ENCODE measurements at places on chromosomes 3 and 15.
A peak's percentile ranks its signal among the peaks of the same experiment; 100 is the strongest.

- DNase-seq, result no peak
Measured at GRCh38 chr3:185069037-185070030, 83.5 kb downstream of the C3orf70 start.

GRCh38 chr15:25767356-25768151 is 95.6 kb downstream of the ATP10A start:
- no peak for DNase-seq

- DNase-seq, result peak; percentile 21
Measured at GRCh38 chr3:43997788-43998369, 243.8 kb upstream of the TOPAZ1 start.

DNA sequence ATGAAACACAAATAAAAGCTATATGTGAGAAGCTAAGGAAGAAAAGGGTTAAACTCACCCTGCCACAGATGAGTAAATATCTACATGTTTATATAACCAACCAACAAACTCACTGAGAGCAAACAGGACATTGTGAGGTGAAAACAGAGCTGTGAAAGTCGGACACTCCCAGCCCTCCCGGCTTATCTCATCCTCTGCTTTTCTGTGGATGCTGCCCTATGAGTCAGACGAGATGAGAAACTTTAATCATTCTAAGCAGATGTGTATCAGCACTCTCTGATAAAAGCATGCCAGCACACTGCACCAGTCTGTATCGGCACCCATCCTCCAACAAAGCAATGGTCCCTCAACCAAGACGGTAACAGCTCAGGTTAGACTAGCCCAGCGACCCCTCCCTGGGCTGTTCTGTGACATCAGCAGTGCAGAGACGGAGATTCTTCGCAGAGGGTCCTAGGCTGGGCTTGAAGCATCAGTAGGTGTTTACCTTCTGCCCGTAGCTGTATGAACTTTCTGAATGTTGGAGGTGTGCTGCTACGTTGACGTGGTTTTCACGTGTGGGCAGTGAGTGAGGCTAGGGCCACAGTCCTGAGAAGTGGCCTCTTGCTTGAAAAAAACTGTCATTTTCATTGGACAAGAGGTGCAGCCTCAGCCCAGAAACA is 119.8 kb upstream of the ALDH1A3 start:
- DNase-seq, result no peak

DNA sequence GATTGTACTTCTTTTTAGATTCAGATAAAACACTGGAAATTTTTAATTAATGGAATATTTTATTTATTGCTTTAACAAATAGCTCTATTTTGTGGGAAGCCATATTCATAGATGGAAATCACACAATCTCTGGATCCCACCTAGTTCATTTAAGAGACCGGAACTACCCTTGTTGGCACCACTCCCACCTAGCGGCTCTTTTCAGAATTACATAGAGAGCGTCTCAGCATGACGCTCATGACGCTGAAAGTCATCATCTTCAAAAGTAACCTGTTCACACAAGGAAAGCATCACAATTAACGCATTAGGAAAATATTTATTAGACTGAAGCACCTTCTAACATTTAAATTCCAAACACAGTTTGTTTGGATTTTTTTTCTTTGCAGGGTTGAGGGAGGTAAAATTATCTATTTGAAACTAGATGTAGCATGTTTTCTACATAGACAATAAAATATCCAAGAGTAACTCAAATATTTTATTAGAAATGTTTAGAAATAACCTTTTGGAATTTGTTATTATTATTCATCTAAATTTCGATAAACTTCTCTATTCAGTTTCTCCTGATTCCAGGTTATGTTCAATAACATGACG is 214.9 kb upstream of the ARRDC4 start:
- DNase-seq, result no peak

DNA sequence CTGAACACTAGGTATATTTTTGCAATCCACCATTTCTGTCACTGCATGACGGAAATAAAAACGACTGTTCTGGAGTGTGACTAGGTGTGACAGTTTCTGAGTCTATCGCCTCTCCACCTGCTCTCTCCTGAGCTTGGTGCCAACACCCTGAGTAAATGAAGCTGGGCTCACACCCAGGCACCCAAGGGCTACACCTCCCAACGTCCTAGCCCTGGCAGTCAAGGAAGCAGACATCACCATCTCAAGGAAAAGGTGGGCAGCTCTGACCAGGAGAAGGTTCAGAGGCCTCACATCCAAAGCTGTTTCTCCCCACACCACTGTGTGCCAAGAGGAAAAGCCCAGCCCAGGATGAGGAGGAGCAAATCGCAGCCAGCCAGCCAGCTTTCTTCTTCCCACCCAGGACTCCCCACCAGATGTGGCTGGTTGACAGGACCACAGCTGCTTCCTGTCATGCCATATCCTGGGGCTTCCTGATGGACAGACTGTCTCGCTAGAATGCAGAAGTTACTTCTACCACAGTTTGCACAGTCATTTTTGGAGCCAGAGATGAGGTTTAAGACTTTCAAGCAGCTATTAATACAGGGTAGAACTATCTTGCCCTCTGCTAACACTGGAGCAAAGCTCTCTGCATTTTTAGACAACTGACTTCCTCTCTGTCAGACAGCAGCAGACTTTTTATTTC is 3.3 kb downstream of the SCAMP2 start:
- no peak for DNase-seq

- no peak for DNase-seq
Measured at GRCh38 chr3:9653565-9654248, 4.4 kb downstream of the MTMR14 start.

- DNase-seq, result no peak
Measured at GRCh38 chr3:131393868-131394267, 12.3 kb downstream of the NUDT16 start.

- DNase-seq, result no peak
Measured at GRCh38 chr15:63360170-63360569, 21.5 kb downstream of the CA12 start.

DNA sequence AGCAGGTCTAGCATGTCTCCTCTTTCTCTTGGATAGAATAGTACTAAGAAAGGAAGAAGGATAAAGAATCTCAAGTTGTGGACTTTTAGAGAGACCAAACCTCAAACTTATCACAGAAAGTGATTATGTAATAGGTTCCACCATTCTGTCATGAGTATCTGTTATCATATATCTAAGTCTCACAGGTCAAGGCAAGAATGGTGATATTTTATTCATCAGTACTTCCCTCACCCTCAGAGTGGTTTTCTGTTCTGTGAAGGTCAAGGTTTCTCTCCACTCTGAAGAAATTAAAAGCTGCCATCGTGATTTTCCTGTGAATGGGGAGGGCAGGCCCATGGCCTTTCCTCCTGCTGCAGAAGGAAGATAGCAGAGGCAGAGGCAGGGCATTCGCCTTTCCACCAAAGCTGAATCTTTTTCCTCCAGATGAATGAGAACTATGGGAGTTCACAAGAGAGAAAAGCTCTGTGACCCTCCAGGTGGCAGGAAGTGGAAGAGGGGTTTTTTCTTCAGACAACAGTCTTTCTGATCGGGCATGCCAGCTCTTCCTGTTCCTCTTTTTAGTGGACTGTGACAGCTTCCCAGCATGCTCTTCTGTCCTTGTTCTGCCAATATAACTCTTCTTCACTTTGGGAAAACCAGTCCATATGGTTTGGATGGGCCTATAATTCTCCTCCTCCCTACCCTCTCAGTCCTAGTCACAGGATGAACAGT is 37.1 kb upstream of the CCK start:
- no peak for DNase-seq

GRCh38 chr15:80182611-80183261 is 29.9 kb downstream of the FAH start:
- no peak for DNase-seq

DNA sequence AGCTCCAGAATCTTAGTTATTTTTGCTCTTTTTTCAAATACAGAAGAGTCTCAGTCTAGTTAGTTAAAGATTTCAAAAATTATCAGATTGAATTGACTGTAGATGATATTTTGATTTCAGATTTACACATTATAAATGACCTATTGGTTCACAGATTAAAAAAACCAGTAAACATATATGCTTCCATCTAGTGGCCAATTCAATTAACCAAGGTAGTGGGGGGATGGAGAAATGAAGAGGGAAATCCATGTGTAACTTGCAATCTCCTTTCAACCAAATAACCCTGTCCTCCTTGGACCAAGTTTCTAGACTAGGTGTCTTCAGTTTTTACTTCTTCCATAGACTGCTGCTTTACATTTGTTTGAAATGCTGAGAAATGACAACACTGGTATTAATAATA is 789.8 kb downstream of the ROBO1 start:
- no peak for DNase-seq

DNA sequence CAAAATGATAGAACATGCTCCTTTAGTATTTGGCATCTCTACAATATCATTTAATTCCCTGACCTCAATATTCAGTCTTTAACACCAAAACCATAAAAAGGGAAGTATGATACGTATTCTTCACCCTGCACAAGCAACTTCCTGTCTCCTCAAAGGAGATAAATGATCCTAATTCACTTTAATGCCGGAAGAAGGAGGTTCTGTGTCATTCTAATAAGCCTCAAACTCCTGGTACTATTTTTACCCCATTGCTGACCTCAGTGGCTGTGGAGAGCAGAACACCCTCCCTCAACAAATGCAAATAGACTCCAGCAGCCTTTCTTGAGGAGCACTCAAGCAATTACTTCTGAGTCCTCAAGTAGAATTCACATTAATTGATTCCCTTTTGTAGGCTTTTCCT is 173.3 kb downstream of the TMEM108 start:
- no peak for DNase-seq

GRCh38 chr3:126166009-126166408 is 14.4 kb downstream of the ALDH1L1 start:
- DNase-seq, result no peak

- DNase-seq, result no peak
Measured at GRCh38 chr15:50024281-50024680, 94.8 kb downstream of the ATP8B4 start.

- DNase-seq, result no peak
Measured at GRCh38 chr3:137121704-137122314, 164.0 kb downstream of the IL20RB start.

DNA sequence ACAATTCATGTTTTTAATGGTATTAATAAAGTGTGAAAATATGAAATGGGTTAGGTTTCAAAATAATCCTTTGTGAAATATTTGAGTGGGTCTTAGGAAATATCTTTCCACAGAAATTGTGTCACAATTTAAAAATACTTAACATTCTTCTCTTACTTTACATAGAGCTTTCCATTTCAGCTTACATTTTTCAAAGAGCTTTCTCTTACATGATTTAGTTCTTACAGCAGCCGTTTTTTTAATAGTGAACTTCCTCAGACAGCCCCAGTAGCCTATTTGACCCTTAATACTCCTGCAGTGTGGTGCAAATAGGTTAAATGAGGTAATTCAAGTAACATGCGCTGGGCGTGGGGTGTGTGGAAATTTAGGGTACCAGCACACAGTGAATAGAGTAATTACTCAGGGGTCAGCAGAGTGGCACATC is 21.8 kb downstream of the P2RY12 start:
- no peak for DNase-seq

GRCh38 chr3:195075941-195076875 is 194.8 kb downstream of the XXYLT1 start:
- DNase-seq, result no peak
